ENCODE measurements at places on chromosomes 2 and 18.

GRCh38 chr2:31467426-31467825 lies 52.9 kb upstream of the XDH start:
- DNase-seq = no peak

DNA sequence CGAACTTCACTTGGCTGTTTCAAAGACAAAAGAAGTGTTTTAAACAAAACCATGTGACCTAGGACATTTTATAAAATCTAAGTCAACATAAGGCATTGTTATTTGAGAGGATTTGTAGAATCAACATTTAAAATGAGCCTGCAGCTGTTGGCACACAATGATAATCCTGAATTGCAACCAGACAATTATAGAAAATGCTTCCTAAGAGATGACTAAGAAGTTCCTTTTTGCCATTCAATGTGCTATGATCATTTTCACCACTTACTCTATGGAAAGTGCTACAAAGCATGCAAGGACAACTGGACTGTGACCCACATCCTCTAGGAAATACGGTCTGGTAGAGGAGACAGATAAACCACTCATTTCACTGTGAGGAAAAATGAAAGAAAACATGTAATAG lies 246.4 kb downstream of the CDH20 start:
- no peak for DNase-seq

GRCh38 chr2:85851253-85852151 lies 37.3 kb downstream of the ST3GAL5 start:
- no peak for DNase-seq

- no peak for DNase-seq
Observed at GRCh38 chr18:21830532-21830931, 89.9 kb downstream of the MIB1 start.

- DNase-seq = no peak
Observed at GRCh38 chr2:47676261-47676926, 106.6 kb upstream of the MSH6 start.

GRCh38 chr2:175005733-175006264 lies 618 bp upstream of the CHN1 start:
- DNase-seq = no peak

GRCh38 chr2:133266926-133267590 lies 301.2 kb downstream of the NCKAP5 start:
- DNase-seq = peak; percentile 18

DNA sequence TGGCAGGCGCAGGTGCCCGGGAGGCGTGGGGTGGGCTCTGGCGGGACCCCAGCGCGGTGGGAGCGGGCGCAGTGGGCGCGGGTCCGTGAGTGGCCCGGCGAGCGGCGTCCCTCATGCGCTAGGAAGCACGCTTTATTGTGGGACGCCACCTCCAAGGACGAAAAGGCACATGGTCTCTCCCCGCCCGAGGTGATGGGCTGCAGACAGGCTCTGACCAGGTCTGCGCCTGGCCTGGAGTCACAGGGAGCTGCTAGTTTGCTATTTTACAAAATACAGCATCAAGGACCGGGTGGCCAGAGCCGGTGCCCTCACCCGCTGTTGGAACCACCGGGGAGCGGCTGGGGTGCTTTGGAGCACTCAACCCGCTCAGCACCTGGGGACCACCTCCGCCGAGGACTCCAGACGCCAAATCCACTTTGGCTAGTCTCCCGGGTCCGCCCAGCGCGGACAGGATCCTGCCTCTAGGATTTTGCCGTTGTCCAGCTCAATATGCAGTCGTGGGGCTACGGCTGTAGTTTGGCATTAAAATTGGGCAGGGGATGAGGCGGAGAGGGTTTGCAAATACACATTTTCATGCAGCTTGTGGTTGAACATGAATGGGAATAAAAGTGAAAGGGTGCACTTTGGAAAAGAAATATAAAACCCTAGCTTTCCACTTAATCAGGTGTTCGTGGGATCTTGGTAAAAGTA lies 65.4 kb downstream of the LRRFIP1 start:
- DNase-seq = no peak

GRCh38 chr2:34337735-34338134 lies 738.6 kb upstream of the FAM98A start:
- DNase-seq = no peak

DNA sequence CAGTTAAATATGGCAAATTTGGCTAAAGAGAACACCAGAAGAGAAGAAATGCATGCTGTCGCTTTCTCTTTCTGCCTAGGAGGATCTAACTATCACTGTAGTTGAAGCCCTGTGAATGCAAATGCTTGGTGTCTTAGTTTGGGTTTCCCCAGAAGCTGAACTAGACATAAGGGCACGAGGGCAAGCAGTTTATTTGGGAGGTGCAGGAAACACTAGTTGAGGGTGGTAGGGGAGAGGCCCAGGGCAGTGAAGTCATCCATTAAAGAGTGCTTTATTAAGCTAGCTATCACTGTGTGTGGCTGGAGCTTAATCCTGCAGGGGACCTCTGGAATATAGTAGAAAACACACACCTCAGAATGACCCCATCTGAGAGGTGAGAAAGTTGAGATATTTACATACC lies 639.8 kb upstream of the ZEB2 start:
- DNase-seq = no peak

DNA sequence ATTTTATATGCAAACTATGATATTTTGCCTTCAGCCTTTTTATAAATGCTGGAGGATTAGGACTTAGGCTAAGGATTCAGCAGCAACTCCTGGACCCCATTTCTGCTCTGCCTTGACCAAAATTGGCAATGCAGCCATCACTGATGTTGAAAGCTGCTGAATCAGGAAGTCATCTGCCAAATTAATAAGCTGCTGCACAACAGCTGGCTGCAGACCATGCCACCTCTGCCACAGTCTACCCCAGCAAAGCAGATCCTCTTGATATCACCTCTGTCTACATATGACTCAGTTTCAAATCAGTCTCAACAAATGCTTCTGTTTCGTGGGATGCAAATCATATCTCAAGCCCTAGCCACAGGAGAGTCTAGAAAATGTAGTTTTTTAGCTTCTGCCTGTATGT lies 7.1 kb upstream of the SOS1 start:
- no peak for DNase-seq

DNA sequence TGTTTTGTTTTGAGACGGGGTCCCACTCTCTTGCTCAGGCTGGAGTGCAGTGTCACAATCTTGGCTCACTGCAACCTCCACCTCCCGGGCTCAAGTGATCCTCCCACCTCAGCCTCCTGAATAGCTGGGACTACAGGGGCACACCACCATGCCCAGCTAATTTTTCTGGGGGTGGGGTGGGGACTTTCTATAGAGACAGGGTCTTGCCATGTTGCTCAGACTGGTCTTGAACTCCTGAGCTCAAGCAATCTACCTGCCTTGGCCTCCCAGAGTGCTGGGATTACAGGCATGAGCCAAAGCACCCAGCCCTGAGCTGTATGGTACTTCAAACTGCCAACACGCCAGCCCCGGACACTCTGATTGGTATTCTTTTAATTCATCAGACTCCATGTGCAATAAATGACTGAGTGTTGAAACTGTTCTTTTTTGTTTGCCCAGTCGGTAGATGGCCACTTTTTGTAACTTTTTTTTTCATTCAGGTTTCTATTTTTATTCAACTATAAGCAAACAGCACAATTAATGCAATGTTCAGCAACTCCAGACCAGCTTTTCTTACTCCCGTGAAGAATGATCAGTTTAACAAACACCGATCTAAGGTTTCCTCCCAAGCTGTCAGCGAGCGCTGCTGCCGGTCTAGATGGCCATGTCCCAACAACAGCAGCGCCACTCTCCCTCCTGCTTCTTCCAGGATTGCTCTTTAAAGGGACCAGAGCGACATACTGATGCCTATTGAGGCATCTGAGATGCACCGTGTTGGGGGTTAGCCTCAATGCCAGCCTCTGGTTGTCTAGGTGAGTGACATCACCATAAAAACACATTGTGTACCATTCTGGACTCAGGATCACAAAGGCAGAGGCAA lies 12.5 kb upstream of the TGOLN2 start:
- no peak for DNase-seq

DNA sequence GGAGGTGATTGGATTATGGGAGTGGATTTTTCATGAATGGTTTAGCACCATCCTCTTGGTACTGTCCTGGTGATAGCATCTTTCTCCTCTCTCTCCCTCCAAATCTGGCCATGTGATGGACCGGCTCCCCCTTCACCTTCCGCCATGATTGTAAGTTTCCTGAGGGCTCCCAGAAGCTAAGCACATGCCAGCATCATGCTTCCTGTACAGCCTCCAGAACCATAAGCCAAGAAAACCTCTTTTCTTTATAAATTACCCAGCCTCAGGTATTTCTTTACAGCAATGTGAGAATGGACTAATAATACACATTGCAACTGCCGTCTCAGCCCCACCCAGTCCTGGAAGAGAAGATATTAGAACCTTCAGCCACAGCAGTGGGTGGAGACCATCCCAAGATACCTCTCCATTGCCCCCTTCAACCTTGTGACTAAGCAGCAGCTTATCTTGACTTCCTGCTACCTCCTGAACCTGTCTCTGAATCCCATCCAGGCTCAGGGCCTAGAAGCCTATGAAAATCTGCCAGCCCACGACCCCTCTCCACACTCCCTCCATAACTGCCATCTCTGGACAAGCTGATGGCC lies 81.8 kb upstream of the AGAP1 start:
- DNase-seq = no peak

GRCh38 chr18:45871431-45872084 lies 46.1 kb downstream of the SIGLEC15 start:
- DNase-seq = no peak

- no peak for DNase-seq
Observed at GRCh38 chr2:134866498-134867099, 28.2 kb downstream of the ACMSD start.

GRCh38 chr18:45487581-45487980 lies 127.7 kb upstream of the SLC14A2 start:
- DNase-seq = no peak

DNA sequence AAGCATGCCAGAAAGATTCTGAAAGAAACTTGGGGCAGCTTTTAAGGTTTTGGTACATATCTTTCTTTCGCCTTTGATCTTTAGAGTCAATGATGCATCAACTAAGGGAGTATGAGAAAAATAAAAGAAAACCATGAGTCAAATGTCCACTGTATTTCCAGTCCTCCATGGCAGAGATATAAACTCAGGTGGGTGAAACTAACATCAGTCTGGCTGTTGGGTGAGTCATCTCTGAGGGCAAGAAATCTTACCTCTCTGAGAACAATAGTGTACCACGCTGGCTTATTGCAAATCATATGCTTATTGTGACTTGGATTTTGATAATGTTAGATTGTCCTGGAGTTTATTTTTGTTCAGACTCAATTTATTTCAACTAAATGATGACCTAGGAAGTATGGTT lies 521.0 kb downstream of the PLCL1 start:
- no peak for DNase-seq

GRCh38 chr18:35345460-35345921 lies 1.3 kb upstream of the ZNF24 start:
- peak; percentile 45 for DNase-seq

DNA sequence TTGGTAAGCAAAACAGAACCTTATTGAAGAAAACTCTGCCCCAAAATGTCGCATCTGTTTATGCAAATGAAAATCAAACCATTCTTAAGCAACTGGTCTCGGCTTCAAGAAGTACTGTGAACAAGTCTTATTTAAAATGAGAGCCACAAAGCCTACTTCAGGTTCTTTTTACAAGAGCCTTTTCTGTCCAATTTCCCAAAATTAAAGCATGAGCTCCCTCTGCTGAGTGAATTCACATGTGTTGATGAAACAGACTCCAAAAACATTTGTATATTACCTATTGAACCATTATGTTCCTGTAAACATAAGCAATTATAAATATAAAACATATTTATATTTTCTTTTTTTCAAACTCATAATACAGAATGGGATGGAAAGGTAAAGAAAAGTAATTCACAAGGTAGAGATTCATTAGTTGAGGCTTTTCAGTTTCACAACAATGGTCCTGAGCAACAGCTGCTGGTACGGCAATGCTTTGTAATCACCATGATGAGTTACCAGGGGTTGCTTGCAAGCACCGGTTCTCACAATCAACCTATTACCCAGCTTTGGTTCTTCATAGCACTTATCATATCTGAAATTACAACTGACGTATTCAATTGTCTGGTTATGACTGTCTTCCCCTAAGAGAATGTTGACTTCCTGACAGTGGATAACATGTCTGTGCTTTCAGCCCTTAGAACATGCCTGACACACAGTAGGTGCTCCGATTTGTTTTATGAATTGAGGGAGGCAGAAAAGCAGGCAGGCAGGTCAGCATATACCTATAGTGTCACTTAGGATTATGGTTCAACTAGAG lies 108.4 kb upstream of the BZW1 start:
- peak; percentile 57 for DNase-seq
